ENCODE measurements at places on chromosomes 16 and 17.

DNA sequence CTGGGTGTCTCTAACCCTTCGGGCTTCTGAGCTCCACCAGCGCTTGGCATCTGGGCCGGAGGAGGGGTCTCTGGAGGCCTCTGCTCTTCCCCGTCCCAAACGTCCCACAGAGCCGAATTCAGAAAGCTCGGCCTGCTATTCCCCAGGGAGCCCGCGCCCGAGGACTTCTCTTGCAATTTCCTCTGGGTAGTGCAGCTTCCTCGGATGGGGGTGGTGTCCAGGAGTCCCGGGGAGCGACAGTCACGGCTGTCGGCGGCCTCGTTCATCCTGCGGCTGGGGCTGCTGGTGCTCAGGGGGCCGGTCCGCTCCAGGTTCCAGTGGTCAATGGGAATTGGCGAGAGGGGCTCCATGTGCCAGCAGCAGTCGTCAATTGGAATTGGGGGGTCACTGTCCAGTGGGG is 11.8 kb upstream of the NLRC3 start:
- no peak for DNase-seq

DNA sequence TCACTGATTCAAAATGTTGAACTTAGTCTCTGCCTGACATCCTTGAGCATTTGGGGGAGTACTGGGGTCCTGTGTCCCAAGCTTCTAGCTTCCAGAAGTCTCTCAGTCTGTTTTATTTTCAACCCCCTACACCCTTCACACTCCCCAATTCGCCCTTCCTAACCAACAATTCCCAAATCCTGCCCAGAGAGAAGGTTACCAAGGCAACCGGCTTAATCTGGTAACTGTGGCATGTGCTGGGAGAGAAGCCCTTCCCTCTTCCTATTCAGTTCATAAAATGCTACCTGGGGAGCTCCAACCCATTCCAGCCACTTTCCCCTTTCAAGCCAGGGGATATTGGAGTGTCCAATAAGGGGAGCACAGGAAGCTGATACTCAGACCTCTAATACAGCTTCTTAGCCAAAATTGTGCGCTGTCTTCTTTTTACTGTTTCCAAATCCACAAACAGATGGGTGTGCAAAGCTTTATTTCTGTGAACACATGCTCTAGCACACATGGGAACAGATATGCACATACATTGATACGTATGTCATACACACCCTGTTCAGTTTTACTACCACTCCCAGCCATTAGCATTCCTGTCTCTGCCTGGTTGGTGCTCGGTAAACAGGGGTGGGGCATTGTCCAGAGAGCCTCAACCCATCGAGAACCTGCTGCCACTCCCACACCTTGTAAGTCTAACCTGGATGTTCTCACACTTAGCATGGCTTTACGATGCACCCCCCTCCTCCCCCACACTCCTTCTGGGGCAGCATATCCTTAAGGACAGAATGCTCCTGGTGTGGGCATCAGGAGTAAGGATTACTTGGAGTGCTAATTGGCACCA is 1.1 kb upstream of the RAPGEFL1 start:
- DNase-seq, result no peak

GRCh38 chr17:72600934-72601333 is 480.1 kb downstream of the SOX9 start:
- no peak for DNase-seq

- DNase-seq, result no peak
Observed at GRCh38 chr16:87540897-87541146, 48.0 kb upstream of the ZCCHC14 start.

- no peak for DNase-seq
Observed at GRCh38 chr16:69469807-69470561, 45.6 kb downstream of the CYB5B start.

DNA sequence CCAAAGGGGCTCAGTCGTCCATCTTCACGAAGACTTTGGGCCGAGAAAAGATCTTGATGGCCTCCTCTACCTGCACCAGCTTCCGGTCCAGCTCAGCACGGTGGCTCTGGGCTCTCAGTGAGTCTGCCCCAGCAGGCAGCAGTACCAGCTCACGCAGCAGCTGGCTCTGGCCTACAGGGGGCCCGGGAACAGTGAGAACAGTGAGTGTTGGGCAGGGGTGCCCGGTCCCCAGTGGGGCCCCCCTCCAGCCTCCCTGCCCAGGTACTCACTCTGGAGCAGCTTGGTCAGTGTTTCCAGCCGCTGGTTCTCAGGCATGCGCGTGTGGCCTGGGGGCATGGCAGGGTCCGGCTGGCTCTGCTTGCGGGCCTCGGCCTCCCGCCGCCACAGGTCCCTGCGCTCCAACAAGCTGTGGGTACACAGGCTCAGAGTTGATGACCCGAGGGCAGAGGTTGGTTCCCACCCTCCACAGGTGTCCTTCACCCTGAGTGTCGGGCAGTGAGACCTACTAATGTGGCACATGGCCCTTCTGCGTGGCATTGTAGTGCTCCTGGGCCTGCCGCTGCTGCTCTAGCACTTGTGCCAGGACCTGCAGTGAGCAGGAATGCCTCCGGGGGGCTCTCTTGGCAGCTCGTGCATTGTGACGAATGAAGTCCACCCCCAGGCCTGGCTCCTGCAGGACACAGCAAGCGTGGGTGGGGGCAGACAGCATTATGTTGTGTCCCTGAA is 2.6 kb downstream of the PARD6A start:
- DNase-seq, result no peak

- no peak for DNase-seq
Observed at GRCh38 chr17:57599271-57600045, 145.6 kb downstream of the CCDC182 start.

GRCh38 chr16:19901164-19901563 is 16.5 kb upstream of the GPRC5B start:
- DNase-seq, result no peak

DNA sequence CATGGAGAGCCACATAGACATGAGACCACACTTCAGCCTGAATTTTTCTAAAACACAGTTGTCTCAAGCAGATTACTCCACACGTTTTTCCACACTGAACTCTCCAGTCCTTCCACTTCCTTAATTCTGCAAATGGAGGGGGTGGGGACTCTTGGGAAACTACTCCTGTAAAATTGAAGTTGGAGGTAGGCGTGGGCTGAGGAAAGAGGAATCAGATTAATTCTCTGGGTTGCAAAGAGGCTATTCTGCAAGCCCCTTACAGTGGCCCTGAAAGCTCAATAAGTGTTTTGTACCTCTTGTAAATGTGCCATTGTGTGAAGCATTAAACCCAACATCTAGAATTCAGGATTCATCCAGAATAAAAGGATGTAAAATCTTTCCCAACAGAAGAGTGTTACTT is 9.6 kb downstream of the MARVELD3 start:
- DNase-seq, result no peak

Data from stimulated activated CD8-positive, alpha-beta memory T cell treated with anti-CD3 and anti-CD28 coated beads, Interleukin-7, amount 100 ng/mL, for 1 hour (primary cell).